Activated naive CD4-positive, alpha-beta T cell treated with anti-CD3 and anti-CD28 coated beads, Interleukin-2, amount 50 U/mL, for 16 hours (primary cell): ENCODE measurements at places on chromosomes 2 and 18.

GRCh38 chr18:12844391-12844790 is 39.6 kb downstream of the PTPN2 start:
- no peak for DNase-seq

GRCh38 chr2:221308507-221309066 is 263.5 kb downstream of the EPHA4 start:
- no peak for DNase-seq

GRCh38 chr2:218387369-218388194 is 5.5 kb downstream of the SLC11A1 start:
- no peak for DNase-seq

- no peak for DNase-seq
These were observed 208.1 kb downstream of the NEDD4L start for GRCh38 chr18:58252166-58252565.

DNA sequence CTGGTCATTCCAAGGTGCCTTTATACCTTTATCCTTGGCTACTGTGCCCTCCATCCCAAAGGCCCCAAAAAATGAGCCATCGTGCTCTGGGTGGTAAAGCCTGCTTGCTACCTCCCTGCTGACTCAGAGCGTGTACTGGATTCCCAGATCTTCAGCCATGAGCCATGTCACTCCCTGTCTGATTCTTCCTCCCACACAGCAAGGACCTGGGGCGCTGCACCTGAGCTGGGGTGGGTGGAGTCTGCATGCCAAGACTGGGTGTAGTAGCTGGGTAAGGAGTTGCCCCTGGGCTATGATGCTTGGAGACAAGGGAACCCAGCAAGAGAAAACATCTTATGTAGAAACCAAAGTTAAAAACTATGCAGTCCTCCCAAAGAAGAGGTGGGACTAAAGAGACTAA is 37.2 kb upstream of the APCDD1 start:
- no peak for DNase-seq

DNA sequence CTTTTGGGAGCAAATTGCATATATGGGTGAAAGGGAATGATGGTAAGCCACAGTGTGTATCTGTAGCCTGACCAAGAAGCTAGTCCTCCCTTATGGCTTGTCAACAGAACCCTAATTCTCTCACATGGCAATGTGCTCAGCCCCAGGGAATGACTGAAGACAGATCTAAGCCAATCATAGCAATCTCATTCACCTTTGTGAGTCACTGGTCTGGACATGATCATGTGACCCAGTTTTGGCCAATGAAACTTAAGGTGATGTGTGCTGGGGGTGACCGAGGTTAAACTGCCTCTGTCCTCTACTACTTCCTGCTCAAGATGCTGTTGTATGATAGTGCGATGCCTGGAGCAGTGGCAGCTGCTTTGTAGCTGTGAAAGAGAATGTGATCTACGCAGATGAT is 491.2 kb upstream of the HS6ST1 start:
- DNase-seq = no peak

DNA sequence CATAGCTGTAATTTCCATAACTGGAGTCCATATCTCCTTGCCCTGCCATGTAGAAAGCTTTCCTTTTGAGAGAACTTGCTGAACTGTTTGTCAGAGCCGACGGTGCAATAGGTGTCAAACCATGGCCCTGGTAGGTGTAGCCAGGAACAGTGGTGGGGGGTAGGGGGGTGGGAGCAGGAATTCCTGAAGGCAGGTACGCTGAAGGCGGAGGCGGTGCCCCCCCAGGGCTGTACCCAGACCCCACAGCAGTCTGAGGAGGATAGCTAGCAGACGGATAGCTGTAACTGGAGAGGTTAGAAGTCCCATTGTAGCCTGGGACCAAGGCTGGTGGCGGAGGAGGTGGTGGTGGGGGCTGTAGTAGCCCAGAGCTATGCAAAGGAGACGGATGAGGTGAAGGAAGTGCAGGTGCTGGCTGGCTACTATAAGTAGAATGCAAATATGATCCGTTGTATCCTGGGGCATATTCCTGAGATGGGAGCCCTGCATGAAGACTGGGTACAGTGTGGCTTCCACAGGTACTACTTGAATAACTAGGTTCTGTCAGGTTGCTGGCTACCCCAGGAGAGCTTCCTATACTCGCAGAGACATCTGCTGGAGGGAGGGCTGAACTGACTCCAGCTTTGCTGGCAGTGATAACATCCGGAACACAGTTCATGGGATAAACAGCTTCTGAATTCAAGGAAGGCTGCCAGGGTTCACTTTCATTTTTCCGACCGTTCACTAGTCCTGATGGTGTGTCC is 124.8 kb downstream of the FIGN start:
- no peak for DNase-seq

- DNase-seq = no peak
These were observed 86.6 kb downstream of the ACOXL start for GRCh38 chr2:110818767-110819481.

DNA sequence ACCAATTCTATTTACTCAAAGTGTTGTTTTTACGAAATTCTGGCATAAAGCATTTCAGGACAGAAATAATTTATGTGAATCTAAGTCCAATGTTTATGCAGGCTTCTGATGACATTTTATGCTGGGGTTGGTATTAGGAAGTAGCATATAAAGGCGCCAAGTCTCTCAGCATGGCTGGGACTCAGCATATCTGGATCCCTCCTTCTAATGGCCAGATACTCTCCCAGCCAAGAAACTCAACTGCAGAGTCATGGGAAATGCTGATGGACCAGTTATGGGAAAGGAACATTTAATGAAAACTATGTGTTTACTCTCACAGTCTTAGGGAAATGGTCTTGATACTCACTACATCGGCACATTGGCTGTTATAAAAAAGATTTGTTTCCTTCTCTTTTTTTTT is 392.2 kb downstream of the ARHGAP15 start:
- DNase-seq = no peak

DNA sequence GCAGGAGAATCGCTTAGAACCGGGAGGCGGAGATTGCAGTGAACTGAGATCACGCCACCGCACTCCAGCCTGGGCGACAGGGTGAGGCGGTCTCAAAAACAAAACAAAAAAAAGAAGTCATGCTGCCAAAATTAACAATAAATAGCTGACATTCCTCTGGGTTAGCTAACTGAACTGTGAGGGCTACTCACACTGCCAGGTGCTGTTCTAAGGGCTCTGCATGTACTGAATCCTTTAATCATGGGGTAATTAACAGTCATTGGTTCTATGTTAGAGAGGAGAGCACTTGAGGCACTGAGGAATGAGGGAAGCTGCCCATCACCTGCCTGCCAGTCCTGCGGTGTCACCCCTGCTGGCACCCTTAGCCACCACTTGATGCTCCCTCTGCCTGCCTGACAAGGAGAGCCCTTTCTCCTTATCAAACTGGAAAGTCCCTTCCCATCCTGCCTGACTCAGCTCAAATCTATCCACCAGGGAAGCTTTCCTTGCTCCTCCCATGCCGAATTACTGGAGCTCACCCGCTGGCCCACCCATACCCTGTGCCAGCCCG is 73.0 kb upstream of the RIOK3 start:
- DNase-seq = no peak

- DNase-seq = no peak
These were observed 104.7 kb upstream of the COPS8 start for GRCh38 chr2:236980961-236981360.
